Esophagus muscularis mucosa (tissue), 4 donors: ENCODE measurements at places on chromosomes 5 and 9. TPM values are rescaled to one million over a fixed set of nuclear protein-coding genes. Genes with fewer than 3 reads are reported as not detected.
A peak's percentile ranks its signal among the peaks of the same experiment; 100 is the strongest.

GRCh38 chr9:81776390-81776789 is 87.0 kb upstream of the TLE1 start:
- H3K36me3 ChIP-seq: no peaks in the 10 kb centered on the region
- DNase-seq: no peak
- no peak overlapping the region for H3K4me3 ChIP-seq
- H3K4me1 ChIP-seq: no peaks in the 10 kb centered on the region
- no peaks in the 10 kb centered on the region for H3K27me3 ChIP-seq

Gene SLC36A2
- not detected for total RNA-seq

- no peak overlapping the region for H3K27ac ChIP-seq
- no peak overlapping the region for H3K4me3 ChIP-seq
- H3K36me3 ChIP-seq: no peaks in the 10 kb centered on the region
- no peak for DNase-seq
These were observed 124.8 kb upstream of the IQGAP2 start for GRCh38 chr5:76278261-76278789.

DNA sequence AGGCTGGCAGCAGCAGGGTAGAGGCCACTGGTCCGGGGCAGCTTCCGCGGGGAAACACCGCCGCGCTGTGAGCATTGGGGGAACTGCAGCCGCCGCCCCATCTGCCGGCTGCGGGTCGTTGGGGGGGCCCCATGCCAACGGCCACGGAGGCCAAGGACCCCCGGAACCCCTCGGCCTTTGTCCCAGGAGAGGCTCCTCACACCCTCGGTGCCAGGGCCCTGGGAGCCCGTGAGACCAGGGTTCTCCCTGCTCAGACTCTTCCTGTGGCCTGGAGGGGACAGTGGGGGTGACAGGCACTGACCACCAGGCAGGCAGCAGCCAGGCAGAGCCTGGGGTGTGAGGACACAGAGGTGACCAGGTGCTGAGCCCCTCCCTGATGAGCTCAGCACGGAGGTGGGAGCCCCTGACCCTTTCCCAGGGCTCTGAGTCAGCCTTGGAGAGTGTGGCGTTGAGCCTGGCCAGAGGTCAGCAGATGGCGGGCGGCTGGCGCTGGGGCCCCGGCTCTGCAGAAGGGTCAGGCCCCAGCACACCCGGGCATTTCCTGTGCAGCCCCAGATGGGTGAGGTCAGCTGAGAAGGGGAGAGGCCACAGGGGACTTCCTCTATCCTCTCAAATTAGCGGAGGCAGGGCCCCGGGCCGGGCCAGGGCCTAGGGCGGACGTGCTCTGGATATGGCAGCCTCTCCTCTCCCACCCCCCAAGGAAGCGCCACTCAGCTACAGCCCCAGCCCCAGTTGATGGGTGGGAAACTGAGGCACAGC is 17.9 kb upstream of the EGFL7 start:
- H3K36me3 ChIP-seq: no peaks in the 10 kb centered on the region
- peak overlapping the region; percentile 73 for H3K27ac ChIP-seq
- no peak for DNase-seq
- peak overlapping the region; percentile 38 for H3K4me3 ChIP-seq
- H3K27me3 ChIP-seq: no peaks in the 10 kb centered on the region
- H3K4me1 ChIP-seq: peaks cover 22% of the 10 kb centered on the region

DNA sequence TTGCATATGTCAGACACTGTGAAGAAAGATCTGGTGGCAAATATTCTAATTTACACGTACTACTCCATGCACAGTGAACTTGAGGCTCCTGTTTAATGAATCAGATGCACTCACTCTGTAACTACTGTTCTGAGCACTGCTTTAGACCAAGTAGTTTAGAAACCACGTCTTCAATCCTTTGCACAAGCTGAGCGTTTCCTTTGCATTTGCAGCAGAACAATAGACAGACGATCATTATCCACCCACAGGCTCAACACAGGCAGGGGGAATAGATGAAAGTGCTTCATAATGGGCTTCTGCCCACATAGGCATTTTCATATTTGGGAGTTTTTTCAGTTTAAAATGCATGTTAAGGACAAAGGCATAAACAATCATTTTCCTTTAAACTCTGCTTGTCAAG is 423.3 kb upstream of the ADAMTS16 start:
- H3K4me1 ChIP-seq: no peaks in the 10 kb centered on the region
- no peaks in the 10 kb centered on the region for H3K27me3 ChIP-seq
- no peaks in the 10 kb centered on the region for H3K36me3 ChIP-seq
- H3K27ac ChIP-seq: no peak overlapping the region
- no peak overlapping the region for H3K4me3 ChIP-seq

GRCh38 chr5:107724642-107725041 is 53.9 kb upstream of the EFNA5 start:
- no peak overlapping the region for H3K27ac ChIP-seq
- no peaks in the 10 kb centered on the region for H3K36me3 ChIP-seq
- H3K4me1 ChIP-seq: no peaks in the 10 kb centered on the region
- DNase-seq: no peak

DNA sequence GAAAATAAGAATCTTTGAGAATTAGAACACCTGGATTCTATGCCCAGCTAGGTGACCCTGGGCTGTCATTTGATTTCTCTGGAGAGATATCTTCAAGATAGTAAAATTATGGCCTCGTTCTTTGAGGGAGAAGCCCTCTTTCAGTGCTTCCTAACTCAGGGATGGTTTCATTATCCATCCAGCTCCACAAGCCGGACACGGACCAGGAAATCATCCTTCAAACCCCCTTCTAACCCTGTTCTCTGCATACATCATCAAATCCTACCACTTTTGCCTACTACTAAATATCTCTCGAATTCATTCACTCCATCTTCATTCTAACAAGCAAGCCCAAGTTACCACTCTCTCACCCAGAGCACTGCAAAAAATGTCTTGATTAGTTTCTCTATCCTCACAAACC is 57.2 kb downstream of the MAPKAP1 start:
- H3K27ac ChIP-seq: no peak overlapping the region
- H3K36me3 ChIP-seq: no peaks in the 10 kb centered on the region
- no peak for DNase-seq
- peaks cover 43% of the 10 kb centered on the region for H3K4me1 ChIP-seq
- no peak overlapping the region for H3K4me3 ChIP-seq

GRCh38 chr5:116472274-116472673 is 102.3 kb downstream of the SEMA6A start:
- no peaks in the 10 kb centered on the region for H3K4me1 ChIP-seq
- no peak overlapping the region for H3K4me3 ChIP-seq
- no peak overlapping the region for H3K27ac ChIP-seq
- DNase-seq: no peak
- H3K27me3 ChIP-seq: no peaks in the 10 kb centered on the region

DNA sequence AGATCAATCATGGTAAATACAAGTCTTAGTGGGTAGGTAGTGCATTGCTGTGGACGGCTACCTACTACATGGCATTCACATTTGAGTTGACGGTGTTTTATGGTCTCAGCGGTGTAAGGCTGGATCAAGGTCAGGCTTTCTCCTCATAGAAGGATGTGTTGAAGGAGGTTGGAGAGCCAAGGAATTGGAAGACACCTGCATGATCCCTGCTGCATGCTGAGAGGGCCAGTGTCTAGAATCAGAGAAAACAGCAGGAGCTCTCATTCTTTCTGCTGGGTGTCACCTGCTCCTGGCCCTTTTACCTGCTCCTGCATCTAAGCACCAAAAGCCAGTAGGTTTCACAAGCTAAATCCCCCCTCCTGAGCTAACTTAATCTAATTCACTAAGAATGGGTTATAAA is 88.2 kb downstream of the RGS7BP start:
- DNase-seq: no peak
- no peak overlapping the region for H3K27ac ChIP-seq
- H3K27me3 ChIP-seq: no peaks in the 10 kb centered on the region
- H3K4me3 ChIP-seq: no peak overlapping the region
- peaks cover 9% of the 10 kb centered on the region for H3K4me1 ChIP-seq

Gene WNK2
- 18.6 TPM for total RNA-seq

- H3K4me1 ChIP-seq: no peaks in the 10 kb centered on the region
- no peaks in the 10 kb centered on the region for H3K36me3 ChIP-seq
- no peak for DNase-seq
- H3K4me3 ChIP-seq: no peak overlapping the region
- H3K27ac ChIP-seq: no peak overlapping the region
These were observed 133.6 kb downstream of the PTPRD start for GRCh38 chr9:10479172-10479571.

- no peaks in the 10 kb centered on the region for H3K36me3 ChIP-seq
- no peak overlapping the region for H3K4me3 ChIP-seq
- no peaks in the 10 kb centered on the region for H3K27me3 ChIP-seq
- no peaks in the 10 kb centered on the region for H3K4me1 ChIP-seq
- no peak overlapping the region for H3K27ac ChIP-seq
These were observed 11.1 kb downstream of the PRELID2 start for GRCh38 chr5:145824040-145824439.

- no peak overlapping the region for H3K27ac ChIP-seq
- no peak for DNase-seq
- H3K36me3 ChIP-seq: no peaks in the 10 kb centered on the region
- H3K4me3 ChIP-seq: no peak overlapping the region
These were observed 135.9 kb downstream of the SLIT3 start for GRCh38 chr5:169165052-169165451.

DNA sequence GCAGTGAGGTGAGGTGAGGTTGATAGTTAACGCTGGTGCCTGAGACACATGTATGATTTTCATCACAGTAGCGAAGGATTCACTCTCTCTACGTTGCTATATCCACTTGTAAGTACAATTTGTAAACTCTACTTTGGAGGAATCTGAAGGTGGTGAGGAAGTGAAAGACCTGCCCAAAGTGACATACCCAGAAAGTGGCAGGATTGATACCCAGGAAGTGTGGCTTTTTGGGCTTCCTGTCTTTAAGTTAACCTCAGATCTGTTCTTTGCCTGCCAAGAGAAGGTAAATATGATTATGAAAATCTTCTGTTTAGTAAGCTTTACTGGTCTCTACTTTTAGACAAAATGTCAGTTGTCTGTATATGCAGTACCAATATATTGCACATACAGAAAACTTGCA is 143.1 kb downstream of the SH3GL2 start:
- H3K36me3 ChIP-seq: no peaks in the 10 kb centered on the region
- H3K27me3 ChIP-seq: no peaks in the 10 kb centered on the region
- no peak for DNase-seq
- no peaks in the 10 kb centered on the region for H3K4me1 ChIP-seq
- no peak overlapping the region for H3K27ac ChIP-seq

GRCh38 chr9:129968690-129969485 is 74.1 kb downstream of the FNBP1 start:
- no peak for DNase-seq
- H3K4me1 ChIP-seq: peaks cover 85% of the 10 kb centered on the region
- peak overlapping the region; percentile 92 for H3K27ac ChIP-seq
- H3K27me3 ChIP-seq: no peaks in the 10 kb centered on the region

GRCh38 chr5:85605381-85605780 is 1012.4 kb upstream of the COX7C start:
- no peaks in the 10 kb centered on the region for H3K4me1 ChIP-seq
- no peak overlapping the region for H3K27ac ChIP-seq
- no peaks in the 10 kb centered on the region for H3K36me3 ChIP-seq
- no peak for DNase-seq

Gene RNF44
- total RNA-seq: 15.4 TPM

Gene CDH9
- total RNA-seq: 0.33 TPM

Gene MSH3
- 7.6 TPM for total RNA-seq

- H3K4me3 ChIP-seq: no peak overlapping the region
- no peaks in the 10 kb centered on the region for H3K4me1 ChIP-seq
- H3K27me3 ChIP-seq: no peaks in the 10 kb centered on the region
- DNase-seq: no peak
- no peak overlapping the region for H3K27ac ChIP-seq
- no peaks in the 10 kb centered on the region for H3K36me3 ChIP-seq
These were observed 909.3 kb upstream of the CDH10 start for GRCh38 chr5:25554077-25554476.

GRCh38 chr5:17910318-17910717 is 276.1 kb downstream of the TAF11L14 start:
- no peak overlapping the region for H3K27ac ChIP-seq
- no peaks in the 10 kb centered on the region for H3K4me1 ChIP-seq
- no peaks in the 10 kb centered on the region for H3K27me3 ChIP-seq
- H3K36me3 ChIP-seq: no peaks in the 10 kb centered on the region

GRCh38 chr9:123998970-123999621 is 12.5 kb upstream of the LHX2 start:
- no peak for DNase-seq
- H3K4me3 ChIP-seq: peak overlapping the region; percentile 39
- H3K36me3 ChIP-seq: no peaks in the 10 kb centered on the region
- peaks cover 77% of the 10 kb centered on the region for H3K27me3 ChIP-seq
- H3K27ac ChIP-seq: no peak overlapping the region

DNA sequence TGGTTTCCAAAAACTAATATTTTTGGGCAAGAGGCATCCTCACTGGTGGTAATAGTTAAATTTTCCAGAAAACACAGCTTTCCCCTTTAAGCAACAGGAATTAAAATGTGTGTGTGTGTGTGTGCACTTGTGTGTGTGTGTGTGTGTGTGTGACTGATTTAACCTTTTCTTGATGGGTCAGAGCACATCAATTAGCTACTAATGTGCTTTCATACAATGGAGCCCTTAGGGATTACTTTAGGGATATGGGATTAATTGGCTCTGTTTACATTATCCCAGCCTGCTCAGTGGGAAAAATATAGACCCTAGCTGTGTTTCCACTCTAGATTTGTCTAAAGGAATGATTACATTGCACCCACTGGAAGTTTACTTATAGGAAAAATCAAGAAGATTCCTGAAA is 6.5 kb downstream of the PLCXD3 start:
- H3K4me3 ChIP-seq: no peak overlapping the region
- no peak overlapping the region for H3K27ac ChIP-seq
- no peaks in the 10 kb centered on the region for H3K4me1 ChIP-seq
- no peaks in the 10 kb centered on the region for H3K27me3 ChIP-seq

GRCh38 chr9:133278161-133279114 is 3.4 kb upstream of the ABO start:
- peaks cover 12% of the 10 kb centered on the region for H3K4me1 ChIP-seq
- H3K27me3 ChIP-seq: peaks cover 5% of the 10 kb centered on the region
- H3K27ac ChIP-seq: no peak overlapping the region
- no peaks in the 10 kb centered on the region for H3K36me3 ChIP-seq
- H3K4me3 ChIP-seq: no peak overlapping the region
- peak; percentile 57 for DNase-seq

Gene MPDZ
- 77.2 TPM for total RNA-seq

Gene PCDHB5
- total RNA-seq: 3.6 TPM

Gene FOXD4L3
- not detected for total RNA-seq

GRCh38 chr5:36581070-36581469 is 25.3 kb upstream of the SLC1A3 start:
- no peak overlapping the region for H3K27ac ChIP-seq
- H3K27me3 ChIP-seq: no peaks in the 10 kb centered on the region
- no peaks in the 10 kb centered on the region for H3K36me3 ChIP-seq
- no peaks in the 10 kb centered on the region for H3K4me1 ChIP-seq

Gene IFNA21
- total RNA-seq: not detected

- H3K36me3 ChIP-seq: no peaks in the 10 kb centered on the region
- H3K27ac ChIP-seq: no peak overlapping the region
- no peaks in the 10 kb centered on the region for H3K27me3 ChIP-seq
- H3K4me3 ChIP-seq: no peak overlapping the region
These were observed 132.2 kb downstream of the ARL15 start for GRCh38 chr5:54178207-54178606.

Gene MOB3B
- 7.6 TPM for total RNA-seq

Gene GPBP1
- 45.5 TPM for total RNA-seq

Gene NADK2
- 74.8 TPM for total RNA-seq
